ENCODE measurements at places on chromosomes 6 and 20.
A peak's percentile ranks its signal among the peaks of the same experiment; 100 is the strongest.

- no peak for DNase-seq
These were observed 112.4 kb upstream of the ARG1 start for GRCh38 chr6:131460614-131461000.

- no peak for DNase-seq
These were observed 142.3 kb downstream of the TBXT start for GRCh38 chr6:166025149-166025898.

- no peak for DNase-seq
These were observed 517.0 kb downstream of the BTBD3 start for GRCh38 chr20:12434672-12435071.

GRCh38 chr6:101352316-101352715 is 41.2 kb upstream of the GRIK2 start:
- no peak for DNase-seq

- DNase-seq: no peak
These were observed 86.8 kb downstream of the RPP40 start for GRCh38 chr6:4916954-4917561.

DNA sequence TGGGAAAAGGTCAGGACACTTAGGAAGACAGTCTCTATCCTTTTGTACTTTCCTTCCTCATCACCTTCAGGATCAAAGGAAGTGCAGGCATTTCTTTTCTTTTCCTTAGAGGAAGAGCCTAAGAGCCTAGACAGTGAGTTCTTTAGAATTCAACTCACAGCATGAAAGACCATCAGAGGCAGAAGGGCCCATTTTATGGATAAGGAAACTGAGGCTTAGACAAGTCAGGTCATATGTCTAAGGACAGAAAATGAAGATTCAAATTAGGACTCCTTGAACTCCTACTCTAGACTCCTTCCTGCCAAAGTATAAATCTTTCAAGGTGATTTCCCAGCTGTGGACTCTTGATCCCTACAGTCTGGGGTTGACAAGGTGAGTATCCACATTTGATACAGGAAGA is 20.8 kb downstream of the SLC12A5 start:
- no peak for DNase-seq

DNA sequence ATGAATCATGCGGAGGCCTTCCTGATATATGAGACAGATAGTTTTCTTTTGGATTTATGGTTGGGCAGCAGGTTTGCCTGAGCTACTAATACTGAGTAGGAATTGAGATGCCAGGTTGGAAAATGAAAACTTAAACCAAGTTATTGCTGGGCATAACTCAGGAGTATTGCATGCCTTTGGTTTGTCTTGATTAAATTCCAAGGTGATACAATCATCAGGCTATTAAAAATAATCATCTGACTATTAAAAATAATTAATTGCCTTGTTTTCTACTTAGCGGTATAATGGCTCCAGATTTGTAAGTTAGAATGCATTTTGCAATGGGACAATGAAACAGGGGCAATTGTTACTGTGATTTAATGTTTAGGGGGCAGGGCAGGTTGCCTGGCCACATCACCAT is 15.5 kb upstream of the RNF144B start:
- DNase-seq: no peak

GRCh38 chr20:38246357-38247165 is 14.0 kb downstream of the KIAA1755 start:
- no peak for DNase-seq

DNA sequence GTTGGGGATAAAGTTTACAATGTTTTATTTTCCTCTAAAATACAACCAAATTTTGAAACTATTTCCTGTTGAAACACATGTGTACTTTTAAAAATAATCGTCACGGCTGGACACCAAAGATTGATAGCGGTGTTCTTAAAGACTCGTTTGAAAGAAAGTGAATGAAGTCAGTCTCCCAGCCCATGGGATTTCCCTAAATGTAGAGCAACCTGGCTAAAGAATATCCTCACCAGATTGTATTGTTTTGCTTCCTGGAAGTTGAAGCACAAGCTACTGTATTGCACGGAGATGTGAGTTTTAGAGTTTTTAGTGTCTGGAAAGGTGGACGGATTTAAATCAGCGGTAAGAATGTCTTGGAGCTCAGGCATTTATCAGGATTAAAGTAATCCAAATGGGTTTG is 189.5 kb downstream of the THBS2 start:
- DNase-seq: no peak

DNA sequence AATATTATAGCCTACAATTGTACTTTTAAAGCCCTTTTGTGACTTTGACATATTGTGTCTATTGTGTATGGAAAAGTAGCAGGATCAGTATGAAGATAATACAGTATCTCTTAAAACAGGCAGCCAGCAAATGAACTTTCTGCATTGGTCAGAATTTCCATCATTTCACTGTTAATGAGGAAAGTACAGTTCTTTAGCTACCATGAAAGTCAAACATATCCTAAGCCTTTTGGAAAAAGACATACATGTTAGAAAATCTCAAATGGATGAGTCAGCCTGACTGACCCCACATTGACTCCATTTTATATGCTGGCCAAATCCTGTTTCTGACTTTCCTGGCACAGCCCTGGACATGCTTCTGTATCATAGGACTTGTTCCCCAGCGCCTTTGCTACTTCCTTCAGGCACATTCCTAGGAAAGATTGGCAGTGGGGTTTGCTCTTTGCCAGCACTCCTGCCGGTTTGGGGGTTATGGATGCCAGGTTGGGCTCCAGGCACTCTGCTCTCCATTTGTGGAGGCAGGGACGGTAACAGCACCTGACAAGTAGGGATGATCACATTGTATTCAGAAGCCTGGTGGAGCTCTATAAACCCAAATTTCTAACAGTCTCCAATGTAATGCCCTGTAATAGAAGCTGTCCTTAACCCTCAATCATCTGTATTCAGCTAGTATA is 43.7 kb downstream of the TOP1 start:
- DNase-seq: peak; percentile 42

GRCh38 chr20:21706261-21707195 is 1.1 kb downstream of the PAX1 start:
- DNase-seq: no peak

DNA sequence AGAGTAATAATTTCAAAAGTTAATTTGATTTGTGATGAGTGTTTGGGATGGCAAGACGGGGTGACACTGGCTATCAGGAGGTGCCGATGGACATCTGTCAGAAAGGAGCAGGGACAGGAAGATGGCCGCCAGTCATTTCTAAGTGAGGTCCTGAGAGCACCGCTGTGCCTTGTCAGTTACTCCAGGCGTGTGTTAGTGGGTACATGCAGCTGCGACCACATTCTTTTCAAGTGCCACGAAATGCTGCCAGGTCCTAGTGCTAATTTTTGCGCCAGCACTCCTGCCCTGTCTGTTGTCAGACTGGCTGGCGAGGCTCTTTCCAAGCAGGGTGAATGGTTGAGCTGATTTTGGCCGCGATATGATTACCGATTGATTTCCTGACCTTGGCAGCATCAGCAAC is 64.6 kb upstream of the INSM1 start:
- DNase-seq: no peak

GRCh38 chr20:17786221-17786718 is 86.5 kb downstream of the BANF2 start:
- no peak for DNase-seq

DNA sequence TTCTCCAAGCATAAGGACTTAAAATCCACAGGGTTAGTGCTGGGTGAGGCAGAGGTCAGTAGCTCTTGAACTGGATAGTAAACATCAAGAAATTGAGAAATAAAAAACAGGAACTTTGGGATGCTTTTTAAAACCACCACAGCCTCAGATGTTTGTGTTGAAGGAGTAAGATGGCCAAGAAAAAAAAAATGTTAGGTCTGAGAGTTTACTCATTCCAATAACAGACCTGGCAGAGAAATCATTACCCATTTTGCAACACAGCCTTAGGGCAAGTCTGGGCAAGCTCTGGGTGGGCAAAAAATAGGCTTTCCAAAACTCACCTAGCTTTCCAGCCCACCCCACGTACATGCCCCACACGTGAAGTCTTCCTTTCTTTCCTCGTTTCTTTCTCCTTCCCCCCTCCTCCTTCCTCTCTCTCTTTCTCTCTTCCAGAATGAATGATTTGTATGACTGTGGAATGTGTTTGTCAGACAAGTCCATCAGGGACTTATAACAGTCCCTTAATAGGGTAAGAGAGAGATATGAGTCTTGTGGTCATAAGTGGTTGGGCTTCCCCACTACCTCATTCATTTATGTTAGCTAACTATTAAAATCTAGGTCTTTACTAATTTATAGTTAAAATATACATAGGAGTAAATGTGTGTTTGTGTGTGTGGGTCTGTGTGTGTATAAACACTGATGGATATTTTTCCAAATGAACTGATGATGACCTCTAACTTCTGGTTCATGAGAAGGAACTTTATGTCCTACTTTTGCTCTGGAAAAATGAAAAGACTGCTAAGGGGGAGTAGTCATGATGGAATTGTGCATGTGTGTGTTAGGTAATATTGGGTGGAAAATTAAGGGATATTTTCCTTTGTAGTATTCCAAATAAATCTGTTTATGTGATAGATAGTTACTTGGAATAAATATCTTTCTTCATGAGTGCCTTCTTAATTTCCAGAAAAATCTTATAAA is 18.0 kb upstream of the DSE start:
- DNase-seq: no peak

- no peak for DNase-seq
These were observed 20.4 kb downstream of the SIRPD start for GRCh38 chr20:1536893-1537730.

GRCh38 chr6:6469074-6469473 is 119.4 kb upstream of the LY86 start:
- no peak for DNase-seq

DNA sequence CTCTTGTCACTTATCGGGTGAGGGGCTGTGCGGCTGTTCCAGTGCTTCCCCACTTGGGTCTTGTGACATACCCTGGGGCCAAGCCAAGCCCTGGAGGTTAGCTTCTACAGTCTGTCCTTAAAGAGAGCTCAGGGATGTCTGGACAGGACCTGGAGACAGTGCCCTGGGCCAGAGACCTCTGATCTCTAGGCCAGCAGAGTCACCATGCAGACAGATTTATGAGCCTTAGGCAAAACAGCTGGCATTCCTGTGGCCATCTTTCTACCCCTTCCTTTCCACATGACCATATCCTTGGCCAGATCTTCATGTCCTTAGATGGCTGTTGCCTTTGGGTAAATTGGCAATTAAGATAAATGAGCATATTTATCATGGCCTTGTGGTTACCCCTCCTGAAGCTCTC is 678.6 kb downstream of the MAFB start:
- no peak for DNase-seq
